ENCODE measurements at places on chromosomes 16 and 17.

GRCh38 chr17:7883781-7884386 is 4.7 kb upstream of the CHD3 start:
- peak; percentile 72 for DNase-seq

DNA sequence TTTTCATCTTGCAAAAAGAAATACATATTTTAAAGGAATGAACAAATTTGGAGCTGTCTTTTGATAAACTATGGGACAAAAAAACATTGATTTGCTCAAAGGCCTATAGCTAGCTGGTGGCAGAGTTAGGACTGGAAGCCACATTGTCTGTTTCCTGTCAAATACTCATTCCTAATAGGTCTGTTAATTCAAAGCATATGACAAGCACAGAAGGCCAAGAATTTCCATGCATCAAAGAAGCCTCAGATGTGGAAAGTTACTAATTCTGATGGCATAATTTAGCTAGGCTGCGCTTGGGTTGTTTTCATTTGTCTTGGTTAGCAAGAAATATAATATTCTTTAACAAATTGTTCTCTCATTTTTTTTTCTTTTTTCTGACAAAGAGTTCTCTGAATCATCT is 98.0 kb downstream of the CDK5R1 start:
- no peak for DNase-seq

DNA sequence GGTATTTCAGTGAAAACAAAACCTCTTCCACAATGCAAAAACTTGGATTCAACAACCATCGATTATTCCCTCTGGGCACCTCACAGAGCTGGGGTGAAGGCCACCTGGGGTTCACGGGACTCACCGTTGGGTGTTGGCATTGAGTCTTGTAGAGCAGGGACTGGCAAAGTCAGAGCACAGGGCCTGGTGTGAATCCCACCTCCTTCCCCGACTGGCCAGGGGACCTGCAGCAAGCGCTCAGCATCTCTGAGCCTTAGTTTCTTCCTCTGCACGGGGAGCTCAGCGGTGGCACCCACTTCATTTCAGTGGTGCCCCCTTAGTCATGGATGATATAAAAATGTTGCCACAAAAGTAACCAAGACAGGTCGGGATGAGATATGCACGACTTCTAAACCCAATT is 100.4 kb downstream of the METRNL start:
- DNase-seq = no peak

DNA sequence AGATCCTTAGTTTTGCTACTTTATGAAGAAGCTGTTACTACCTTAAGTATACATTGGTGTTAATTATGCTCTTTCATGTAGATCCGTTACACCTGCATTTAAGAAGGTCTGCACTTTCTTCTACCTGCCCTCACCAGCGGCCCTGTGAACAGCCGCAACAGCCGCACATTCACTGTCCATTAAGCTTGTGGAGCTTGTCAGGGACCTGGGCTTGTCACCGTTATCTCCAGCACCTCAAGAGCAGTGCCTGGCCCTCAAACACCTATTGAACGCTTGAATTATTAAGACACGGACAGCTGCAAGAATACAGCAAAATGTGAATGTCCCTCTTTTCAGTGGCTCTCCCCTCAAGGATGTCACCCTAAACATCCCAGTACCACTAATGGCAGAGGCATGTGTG is 3.0 kb upstream of the MXRA7 start:
- no peak for DNase-seq

GRCh38 chr16:68074850-68075555 is 10.2 kb upstream of the NFATC3 start:
- peak; percentile 95 for DNase-seq

DNA sequence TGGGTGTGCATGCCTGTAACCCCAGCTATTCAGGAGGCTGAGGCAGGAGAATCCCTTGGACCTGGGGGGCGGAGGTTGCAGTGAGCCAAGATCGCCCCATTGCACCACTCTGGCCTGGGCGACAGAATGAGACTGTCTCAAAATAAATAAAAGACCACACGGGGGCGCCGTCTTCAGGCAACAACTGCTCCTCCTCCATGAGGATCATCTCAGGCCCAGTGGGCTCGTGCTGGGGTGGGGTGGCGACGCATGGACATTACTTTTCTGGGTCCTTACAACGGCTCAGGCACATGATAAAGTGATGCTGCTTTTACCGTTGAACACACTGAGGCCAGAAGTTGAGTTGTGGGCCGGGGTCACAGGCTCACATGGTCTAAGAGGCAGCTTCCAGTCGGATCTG is 56.2 kb downstream of the PRMT7 start:
- DNase-seq = peak; percentile 80

DNA sequence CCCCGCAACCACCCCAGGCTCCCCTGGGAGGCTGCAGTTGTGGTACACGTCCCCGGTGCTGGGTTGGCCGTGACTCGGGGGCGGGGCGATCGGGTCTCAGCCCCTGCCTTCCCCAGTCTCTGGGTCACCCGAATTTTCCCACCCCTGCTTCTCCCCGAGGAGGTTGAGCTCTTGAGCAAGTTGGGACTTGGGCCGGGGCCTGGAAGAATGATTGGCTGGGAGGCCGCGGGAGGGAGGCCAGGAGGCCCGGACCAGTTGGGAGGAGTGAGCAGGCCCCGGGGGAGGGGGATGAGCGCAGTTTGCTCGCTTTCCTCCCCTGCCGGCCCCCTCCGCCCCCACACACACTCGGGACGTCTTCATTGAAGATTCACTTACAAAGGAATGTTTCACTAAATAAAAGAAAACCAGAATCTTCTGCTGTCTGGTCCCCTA is 4.5 kb upstream of the HEXIM1 start:
- DNase-seq = peak; percentile 49

DNA sequence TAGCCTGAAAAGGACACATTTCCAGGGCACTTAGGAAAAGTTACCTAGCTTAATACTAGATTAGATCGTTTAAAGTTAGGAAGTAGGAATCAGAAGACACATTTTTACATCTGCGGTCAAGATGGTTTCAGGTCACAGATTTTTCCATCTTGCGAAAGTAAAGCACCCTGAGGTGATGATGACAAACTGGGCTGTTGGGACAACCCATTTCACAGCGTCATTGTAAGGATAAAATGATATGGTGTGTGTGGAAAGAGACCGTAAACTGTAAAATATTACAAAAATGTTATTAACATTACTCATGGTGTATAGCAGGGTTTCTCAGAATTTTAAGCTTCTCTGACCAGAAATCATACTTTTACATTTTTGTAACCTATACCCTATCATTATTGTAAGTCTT is 10.1 kb upstream of the MAP2K6 start:
- no peak for DNase-seq

GRCh38 chr16:26070302-26071100 is 378.7 kb downstream of the HS3ST4 start:
- DNase-seq = no peak

DNA sequence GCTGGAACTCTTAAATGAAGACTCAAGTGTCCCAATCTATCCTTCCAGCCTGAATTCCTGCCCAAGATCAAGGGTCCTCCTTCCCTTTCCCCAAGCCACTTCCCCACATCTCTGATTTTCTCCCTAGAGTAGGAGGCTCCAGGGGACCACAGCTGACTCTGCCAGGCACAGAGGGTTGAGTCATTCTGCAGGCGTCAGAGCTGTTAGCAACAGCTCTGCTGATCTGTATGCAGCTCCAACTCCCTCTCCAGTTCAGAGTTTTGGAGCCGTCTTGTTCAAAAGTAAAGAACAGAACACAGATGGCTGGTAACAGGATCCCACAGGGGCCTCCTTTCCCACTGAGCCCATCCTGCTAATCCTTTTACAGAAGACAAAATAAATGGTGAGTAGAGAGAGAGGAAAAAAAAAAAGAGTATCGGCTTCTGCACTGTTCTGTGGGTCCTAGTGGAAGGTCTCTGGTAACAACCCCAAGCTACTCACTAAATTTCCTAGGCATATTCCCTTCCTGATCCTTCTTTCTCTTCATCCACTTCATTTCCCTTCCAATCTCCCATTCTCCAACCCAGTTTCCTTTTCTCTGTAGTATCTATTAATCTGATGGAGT is 13.4 kb upstream of the TAOK1 start:
- DNase-seq = no peak

- DNase-seq = no peak
Observed at GRCh38 chr17:38705523-38705802, 390 bp downstream of the MLLT6 start.

DNA sequence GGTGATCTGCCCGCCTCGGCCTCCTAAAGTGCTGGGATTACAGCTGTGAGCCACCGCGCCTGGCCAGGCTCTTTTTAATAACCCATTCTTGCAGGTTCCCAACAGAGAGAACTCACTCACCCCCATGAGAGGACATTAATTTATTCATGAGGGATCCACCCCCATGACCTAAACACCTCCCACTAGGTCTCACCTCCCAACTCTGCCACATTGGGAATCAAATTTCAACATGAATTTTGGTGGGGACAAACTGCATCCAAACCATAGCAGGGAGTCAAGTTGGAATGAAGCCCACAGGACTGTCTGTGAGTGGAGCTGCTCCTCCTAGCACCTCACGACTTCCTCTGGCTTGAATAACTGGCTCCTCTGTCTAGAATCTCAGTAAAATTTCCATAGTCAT is 85.5 kb downstream of the WWP2 start:
- no peak for DNase-seq

DNA sequence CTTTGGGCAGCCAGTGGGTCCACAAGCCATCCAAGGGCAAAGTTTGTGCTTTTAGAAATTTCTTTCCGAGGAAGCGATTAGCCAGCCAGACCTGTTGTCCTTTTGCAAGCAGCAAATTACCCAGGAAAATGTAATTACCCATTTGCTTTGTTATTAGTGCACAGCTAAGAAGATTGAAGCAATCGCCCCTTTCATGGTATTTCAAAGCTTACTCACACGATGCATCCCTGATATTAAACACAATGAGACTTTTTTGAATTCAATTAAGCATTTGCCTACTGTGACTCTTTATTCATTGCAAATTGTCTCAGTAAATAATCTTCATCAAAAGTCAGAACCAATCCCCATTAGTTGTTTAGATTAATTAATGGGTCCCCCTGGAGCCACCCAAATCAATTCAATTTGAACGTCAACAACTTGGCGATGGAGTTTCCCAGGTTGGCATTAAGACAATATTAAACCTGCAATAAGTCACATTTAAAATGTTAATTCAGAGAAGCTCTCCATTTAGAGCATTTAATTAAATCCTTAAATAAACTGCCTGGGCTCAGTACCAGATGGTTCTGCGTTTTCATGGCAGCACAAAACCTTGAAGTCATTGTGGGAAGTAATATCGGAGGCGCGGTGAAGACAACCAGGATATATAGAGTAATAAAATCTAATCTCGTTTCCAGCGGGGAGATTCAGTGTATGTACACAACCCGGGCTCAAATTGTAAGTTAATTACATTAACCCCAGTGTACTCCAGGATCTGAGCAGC is 366.2 kb upstream of the TNRC6C start:
- no peak for DNase-seq

DNA sequence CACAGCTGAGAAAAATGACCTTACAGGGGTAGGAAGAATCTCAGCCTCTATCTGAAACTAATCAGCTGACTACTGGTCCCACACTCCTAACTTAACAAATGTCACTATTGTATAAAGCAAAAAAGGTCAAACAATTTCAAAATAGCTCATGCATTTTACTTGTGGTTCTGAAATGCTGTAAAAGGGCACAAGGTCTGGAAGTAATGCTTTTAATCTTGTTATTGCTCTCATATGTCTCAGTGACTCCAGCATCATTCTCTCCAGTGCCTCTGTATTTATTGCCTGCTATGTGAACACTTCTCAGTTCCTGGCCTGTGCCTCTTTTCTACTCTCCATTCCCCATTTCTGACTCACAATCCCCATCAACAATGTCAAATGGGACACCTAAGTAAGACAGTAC is 937.7 kb downstream of the CDH11 start:
- no peak for DNase-seq

DNA sequence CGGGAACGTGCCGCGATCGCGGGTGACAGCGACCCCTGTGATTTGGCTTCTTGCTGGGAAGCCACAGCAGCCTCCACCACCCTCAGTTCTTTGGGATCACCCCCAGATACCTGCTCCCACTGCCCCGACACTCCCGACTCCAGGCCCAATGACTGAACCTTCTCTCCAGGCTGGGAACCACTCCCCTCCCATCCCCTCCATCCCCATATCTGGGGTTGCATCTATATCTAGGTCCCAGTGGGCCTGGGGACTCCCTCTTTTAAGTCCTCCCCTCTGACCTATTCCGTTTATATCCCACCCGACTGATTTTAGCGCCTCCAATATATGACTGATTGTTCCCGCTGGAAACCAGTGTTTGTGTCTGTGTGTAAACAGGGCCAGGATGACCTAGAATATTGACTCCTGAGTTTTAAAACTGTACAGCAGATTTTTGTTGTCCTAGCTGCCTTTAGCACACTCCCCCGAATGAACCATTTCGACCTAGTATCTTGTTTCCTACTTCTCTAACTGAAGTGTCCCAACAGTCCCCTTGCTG is 667 bp downstream of the PSMD3 start:
- DNase-seq = no peak

DNA sequence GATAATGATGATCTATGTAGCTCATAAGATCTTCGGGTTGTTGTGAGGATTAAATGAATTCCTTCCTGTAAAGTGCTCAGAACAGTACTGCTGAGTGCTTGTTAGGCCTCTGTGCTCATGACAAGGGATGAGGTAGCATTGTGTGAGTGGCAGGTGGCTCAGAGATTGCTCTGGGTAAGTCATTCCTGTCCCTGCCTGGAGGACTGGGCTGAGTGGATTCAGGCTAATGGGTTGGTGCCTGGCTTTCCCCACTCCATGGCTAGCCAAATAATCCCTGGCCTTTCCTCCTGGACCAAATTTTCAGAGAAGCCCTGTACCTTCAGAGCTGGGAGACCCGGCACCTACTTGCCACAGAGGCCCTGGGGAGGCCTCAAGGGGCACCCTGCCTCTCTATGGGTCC is 1.3 kb upstream of the CCDC92B start:
- DNase-seq = no peak

- DNase-seq = no peak
Observed at GRCh38 chr17:8828517-8828875, 29.3 kb upstream of the MFSD6L start.

GRCh38 chr17:35740997-35741931 is 9.8 kb downstream of the RASL10B start:
- peak; percentile 49 for DNase-seq

- DNase-seq = no peak
Observed at GRCh38 chr17:13337151-13337550, 264.6 kb downstream of the HS3ST3A1 start.

GRCh38 chr17:39765175-39765574 is 27.4 kb downstream of the GRB7 start:
- no peak for DNase-seq

DNA sequence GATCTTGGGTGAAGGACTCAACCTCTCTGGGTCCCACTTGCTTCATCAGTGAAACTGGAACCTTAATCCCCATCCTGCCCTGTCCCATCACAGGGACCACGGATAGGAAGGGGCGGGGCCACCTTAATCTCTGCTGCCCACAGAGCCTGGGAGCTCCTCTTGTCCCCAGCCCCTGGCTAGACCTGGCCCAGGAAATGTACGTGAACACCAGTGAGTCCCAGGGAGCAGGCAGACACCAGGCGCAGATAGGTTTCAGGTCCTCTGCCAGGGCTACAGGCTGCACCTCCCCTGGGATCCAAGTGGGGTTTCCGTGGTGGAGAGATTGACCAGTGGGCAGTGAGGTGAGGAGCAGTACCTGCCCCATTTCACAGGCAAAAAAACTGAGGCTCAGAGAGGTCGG is 21.0 kb downstream of the RAB11FIP4 start:
- no peak for DNase-seq

- no peak for DNase-seq
Observed at GRCh38 chr16:76729525-76729924, 452.3 kb downstream of the CNTNAP4 start.
